Activated T-cell treated with anti-CD3 and anti-CD28 coated beads, Interleukin-2, amount 50 U/mL, for 48 hours (primary cell): ENCODE measurements at places on chromosomes 5 and 9.

DNA sequence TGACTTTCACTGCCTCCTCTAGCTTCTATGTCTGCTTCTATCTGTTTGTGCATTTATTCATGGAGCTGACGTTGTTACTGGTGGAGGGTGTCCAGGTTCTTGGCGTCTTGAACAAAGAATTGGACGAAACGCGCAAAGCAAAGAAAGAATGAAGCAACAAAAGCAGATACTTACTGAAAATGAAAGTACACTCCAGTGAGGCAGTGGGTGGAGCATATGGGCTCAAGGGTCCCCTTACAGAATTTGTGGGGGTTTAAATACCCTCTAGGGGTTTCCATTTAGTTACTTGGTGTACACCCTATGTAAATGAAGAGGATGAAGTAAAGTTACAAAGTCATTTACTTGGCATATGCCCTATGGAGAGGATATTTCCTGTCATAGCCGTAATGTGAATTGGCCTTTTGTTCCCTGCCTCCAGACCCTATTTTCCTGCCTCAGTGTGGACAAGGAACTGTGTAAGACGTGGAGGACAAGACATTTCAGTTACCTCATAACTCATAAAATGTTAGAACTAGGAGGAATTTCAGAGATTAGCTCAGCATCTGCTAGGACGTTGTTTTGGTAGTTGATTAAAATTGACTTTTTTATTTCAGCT lies 3.1 kb downstream of the POLR3G start:
- DNase-seq, result no peak

- no peak for DNase-seq
These were observed 123.8 kb downstream of the ASTN2 start for GRCh38 chr9:117290856-117291622.

- DNase-seq, result peak; percentile 96
These were observed at the start of gene CDK9 for GRCh38 chr9:127785933-127786772. CDK9 (plus strand) TSS chr9:127786034; CDS start chr9:127786149, 115 bp downstream.

- no peak for DNase-seq
These were observed 83.3 kb downstream of the MLLT3 start for GRCh38 chr9:20538956-20539355.

DNA sequence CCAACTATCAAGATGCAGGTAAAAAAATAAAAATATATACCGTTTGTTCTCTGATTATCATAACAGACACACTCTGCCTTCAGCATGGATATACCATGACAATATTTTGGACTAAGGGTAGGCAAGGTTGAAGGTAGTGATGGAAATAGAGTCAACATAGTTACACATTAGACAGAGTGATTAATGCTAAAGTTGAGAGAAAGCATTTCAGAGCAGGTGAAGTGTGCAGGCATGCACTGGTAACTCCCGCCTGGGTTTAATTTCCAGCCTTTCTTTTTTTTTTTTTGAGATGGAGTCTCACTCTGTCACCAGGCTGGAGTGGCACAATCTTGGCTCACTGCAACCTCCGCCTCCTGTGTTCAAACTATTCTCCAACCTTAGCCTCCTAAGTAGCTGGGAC lies 458.5 kb downstream of the TLR4 start:
- DNase-seq, result no peak
